ENCODE measurements at places on chromosomes 16 and 17.

DNA sequence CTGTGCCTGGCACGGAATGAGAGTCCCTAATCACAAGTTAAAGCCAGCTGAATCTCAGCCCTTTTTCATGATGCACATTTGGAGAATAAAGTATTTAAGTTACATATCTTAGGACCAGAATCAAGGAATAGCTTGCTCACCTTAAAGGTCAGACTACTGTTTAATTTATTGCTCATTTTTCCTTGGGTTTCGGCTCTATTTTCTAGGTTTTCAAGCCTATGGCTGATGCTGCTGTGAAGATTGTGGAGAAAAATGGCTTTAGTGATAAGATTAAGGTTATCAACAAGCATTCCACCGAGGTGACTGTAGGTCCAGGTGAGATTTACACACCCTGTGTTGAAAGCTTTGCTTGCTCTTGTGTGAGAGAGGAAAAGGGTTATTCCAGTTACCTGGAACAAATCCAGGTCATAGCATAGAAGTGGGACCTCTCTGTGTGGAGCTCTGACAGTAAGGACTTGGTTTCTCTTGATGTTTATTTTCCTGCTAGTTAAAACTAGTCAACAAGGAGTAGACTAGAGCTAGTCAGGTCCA, 18.1 kb downstream of the PRMT7 start:
- no peak for DNase-seq

DNA sequence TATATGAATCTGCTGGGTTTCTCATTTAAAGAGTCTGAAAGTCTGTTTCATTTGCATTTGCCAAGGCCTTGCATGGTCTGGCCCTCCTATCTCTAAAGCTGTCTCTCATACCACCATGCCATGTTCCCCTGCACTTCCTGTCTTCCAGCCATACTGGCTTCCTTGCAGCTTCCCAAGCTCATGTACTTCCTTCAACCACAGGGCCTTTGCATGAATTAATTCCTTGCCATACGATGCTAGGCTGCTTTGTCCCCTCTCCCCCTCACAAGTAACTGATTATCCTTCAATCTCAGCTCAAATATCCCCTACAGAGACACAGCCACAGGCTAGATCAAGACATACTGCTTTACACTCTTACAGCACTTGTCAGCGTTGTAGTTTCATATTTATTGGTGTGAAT, 5.8 kb downstream of the CRYM start:
- no peak for DNase-seq

GRCh38 chr17:43669971-43670644, 8.4 kb upstream of the MEOX1 start:
- no peak for DNase-seq

DNA sequence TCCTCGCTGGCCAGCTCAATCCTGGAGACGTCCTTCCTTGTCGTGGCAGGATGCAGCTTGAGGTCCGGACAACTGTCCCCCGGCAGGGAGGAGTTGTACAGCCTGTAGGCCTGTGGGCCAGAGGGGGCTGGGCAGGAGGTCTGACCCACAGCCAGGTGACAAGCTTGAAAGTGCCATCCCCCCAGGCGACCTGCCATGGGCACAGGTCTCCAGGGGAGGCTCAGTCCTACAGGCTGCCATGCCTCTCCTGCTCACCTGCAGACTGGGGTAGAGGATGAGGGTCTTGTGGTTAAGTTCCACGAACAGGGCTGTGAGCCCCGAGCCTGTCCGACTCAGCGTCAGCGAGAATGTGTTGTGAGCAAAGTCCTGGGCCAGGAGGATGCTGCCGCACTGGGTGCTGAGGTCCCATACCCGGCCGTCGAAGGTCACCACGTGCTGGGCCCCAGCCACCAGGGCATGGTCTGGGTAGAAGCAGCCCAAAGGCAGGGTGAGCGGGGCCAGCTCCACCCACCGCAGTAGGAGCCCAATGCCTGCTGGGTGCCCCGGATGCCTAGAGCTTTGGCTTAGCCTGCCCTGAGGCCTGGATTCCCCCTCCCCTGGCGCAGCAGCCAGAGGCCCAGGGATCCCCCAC, 39.8 kb downstream of the RMI2 start:
- DNase-seq: no peak

GRCh38 chr16:3035289-3035971, 1.3 kb downstream of the BICDL2 start:
- no peak for DNase-seq

DNA sequence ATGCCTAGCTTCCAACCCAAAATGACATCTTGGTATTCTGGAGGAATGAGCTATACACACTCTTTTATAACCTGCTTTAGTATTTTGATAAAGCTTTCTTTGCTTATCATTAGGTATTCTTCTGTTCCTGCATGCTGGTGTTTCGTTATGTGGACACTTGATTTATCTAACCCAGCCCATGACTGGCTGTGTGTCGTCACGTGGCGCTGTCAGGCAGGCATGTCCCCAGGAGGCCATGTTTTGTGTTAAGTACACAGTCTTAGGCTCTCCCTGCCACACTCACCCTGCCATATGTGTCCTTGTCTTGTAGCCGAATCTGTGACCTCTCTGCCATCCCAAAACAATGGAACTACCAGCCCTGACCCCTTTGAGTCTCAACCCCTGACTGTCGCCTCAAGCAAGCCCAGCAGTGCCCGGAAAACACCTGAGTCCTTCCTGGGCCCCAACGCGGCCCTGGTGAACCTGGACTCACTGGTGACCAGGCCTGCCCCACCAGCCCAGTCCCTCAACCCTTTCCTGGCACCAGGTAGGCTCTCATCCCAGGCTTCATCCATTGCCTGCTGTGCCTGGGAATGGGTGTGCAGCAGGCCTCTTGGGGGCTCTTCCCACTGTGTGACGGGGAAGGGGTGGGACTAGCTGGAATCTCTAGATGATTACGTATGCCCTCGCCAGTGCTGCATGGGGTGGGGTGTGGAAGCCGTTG, 30.8 kb downstream of the B9D1 start:
- DNase-seq: no peak

DNA sequence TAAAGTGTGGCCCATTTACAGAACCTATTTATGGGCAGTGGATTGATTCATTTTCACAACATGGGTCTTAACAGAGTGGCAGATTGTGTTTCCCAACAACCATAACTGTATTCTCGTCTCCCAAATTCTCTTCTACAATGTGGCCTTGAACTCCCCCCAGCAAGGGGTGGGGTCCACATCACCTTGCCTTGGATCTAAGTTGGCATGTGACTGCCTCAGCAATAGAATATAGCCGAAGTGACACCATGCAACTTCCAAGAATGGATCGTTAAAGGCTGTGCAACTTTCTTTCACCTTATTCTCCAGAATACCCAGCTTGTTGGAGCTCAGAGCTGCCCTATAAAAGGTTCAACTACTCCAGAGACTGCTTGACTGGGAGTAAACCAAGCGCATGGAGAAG, 72.0 kb upstream of the CDH5 start:
- DNase-seq: no peak

- DNase-seq: no peak
These were observed 382.6 kb upstream of the GOT2 start for GRCh38 chr16:59116744-59117143.

GRCh38 chr17:41064301-41064700, 1.4 kb downstream of the KRTAP2-4 start:
- no peak for DNase-seq

DNA sequence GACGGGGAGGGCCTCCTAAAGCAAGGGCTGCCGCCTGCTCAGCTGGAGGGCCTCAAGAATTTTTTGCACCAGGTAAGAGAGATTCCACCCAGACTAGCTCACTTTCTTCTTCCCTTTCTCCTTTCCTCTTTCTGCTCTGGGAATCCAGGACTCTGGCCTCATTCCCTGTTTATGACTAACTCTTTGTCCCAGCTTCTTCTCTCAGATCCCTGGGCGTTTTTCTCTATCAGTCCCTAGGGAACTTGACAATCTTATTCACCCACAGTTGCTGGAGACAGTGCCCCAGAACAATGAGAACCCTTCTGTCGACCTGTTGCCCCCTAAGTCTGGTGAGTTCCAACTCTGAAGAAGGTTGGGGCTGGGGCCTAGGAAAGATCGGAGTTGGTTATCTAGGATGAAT, 15.6 kb downstream of the CNTROB start:
- DNase-seq: no peak

- no peak for DNase-seq
These were observed 210.2 kb downstream of the CCDC182 start for GRCh38 chr17:57534863-57535248.

DNA sequence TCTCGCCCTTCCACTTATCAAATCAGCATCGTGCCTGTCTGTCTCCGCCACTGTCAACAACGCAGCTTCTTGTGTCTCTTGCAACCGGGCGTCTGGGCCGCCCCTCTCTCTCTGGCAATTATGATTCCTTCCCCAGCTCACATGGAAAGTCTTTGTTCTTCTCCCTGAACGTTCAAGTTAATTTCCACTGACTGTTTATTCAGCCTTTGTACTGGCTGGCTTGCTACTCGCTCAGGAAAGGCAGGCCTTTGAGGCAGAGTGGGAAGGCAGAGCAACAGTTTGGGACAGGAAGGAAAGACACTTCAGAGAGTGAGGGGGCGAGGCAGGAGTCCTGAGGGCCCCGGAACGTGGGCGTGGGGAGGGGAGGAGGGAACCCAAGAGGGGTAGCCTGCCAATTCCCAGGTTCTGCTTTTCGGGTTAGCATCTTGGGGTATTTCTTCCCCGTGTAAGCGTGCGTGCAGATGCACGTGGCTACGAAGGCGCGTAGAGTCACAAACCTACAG, 50.8 kb downstream of the AKAP1 start:
- DNase-seq: no peak

- DNase-seq: no peak
These were observed 20.9 kb downstream of the ATP2A3 start for GRCh38 chr17:3943240-3943891.

GRCh38 chr17:78766743-78767294, 15.3 kb downstream of the CYTH1 start:
- no peak for DNase-seq

- DNase-seq: no peak
These were observed 2.2 kb downstream of the NR1D1 start for GRCh38 chr17:40097931-40098845.

DNA sequence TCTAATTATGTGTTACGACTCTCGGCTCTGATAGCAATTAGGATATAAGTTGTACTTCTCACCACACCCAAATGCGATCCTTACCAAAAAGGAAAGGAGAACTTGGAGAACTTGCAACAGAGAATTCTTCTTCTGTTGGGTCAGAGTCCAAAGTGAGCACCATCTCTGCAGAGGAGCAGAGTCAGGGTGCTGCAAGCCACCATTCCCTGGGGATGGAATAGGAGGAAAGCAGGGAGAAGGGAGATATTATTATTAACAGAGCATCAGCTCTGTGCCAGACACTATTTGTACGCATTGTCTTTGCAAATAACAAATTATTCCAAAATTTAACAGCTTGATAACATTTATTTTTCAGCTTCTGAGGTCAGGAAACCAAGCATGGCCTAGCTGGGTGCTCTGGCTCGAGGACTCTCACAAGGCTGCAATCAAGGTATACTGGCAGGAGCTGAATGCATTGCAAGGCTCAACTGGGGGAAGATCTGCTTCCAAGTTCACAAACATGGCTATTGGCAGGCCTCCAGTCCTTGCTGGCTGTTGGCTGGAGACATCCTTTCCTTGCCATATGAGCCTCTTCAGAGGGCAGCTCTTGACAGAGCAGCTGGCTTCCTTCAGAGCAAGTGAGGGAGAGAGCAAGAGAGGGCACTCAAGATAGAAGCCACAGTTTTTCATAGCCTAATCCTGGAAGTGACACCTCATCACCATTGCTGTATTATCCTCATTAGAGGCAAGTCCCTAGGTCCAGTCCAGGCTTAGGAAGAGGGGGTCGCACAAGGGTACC, 296.2 kb upstream of the CDH5 start:
- DNase-seq: no peak

DNA sequence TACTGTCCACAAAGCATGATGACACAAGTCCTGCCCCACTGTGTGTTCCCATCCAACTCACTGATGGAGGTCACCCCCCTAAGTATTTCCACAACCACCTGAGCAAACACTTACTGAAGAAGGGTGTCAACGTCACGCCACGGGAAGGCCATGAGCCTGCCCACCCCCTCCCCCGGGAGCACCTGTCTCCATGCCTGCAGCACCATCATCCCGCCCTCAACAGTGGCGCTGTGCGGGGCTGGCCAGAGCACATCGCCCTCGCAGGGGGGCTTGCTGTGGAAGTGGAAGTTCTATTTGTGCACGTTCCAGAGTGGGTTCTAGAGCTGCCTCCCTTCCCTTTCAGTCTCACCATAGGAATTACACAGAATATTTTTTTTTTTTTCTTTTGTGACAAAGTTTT, 4.3 kb upstream of the MBTPS1 start:
- DNase-seq: no peak

DNA sequence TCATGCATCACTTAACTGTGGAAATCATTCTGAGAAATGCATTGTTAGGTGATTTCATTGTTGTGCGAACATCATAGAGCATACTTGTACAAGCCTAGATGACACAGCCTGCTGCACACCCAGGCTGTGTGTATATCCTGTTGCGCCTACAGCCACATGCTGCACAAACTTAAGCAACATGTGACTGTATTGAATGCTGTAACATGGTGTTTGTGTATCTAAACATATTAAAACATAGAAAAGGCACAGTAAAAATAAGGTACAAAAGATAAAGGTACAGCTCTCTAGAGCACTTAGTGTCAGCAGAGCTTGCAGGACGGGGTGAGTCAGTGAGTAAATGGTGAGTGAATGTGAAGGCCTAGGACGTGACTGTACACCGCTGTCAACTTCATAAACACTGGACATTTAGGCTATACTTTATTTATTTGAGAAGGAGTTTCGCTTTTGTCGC, 11.9 kb downstream of the FOXK2 start:
- no peak for DNase-seq

GRCh38 chr16:51939378-51939871, 607.5 kb downstream of the TOX3 start:
- no peak for DNase-seq

DNA sequence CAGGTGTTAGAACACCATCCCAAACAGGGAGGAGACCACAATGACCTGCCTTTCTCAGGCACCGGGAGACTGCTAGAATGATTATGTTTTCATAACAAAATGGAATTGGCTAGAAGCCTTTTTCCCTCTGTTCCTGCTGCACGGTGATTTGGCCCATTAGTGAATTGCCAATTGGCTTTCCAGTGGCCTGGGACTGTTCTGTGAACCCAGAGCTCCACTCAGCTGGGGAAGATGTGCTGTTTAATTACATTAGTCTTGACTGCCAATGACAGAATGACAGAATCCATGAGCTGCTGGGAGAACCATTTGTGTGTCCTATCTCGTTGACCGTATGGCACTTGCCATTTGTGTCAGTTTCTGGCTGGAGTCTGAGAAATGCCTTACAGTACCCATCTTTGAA, 242.9 kb downstream of the CDH11 start:
- no peak for DNase-seq

GRCh38 chr17:1762233-1762900, 507 bp downstream of the SERPINF1 start:
- DNase-seq: no peak

- DNase-seq: no peak
These were observed 1.6 kb downstream of the FBXL16 start for GRCh38 chr16:704047-704446.

DNA sequence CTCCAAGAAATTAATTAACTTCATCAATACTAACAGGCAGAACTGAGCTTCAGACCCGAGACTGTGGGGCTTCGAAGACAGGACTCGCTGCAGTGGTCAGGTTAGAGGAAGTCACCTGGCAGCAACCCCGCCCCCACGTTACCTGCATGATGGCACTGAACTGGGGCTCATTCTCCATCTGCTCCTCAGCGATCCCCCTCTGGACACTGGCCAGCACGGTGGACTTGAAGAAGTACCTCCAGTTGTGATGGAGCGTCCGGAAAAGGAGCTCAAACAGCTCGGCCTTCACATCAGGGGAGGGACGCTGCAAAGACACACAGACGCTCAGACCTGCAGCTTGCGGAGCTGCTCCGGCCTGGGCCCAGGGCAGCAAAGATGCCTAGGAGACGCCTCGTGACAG, 40.9 kb upstream of the GSG1L start:
- no peak for DNase-seq

GRCh38 chr17:64655704-64656103, 6.4 kb downstream of the SMURF2 start:
- DNase-seq: no peak
